ENCODE measurements at places on chromosomes 16 and 17.

- no peak for DNase-seq
Measured at GRCh38 chr16:31064882-31065461, 9.1 kb downstream of the ZNF668 start.

- no peak for DNase-seq
Measured at GRCh38 chr17:9729735-9730420, 61.5 kb downstream of the DHRS7C start.

GRCh38 chr17:46984892-46985291 is 5.8 kb upstream of the RPRML start:
- DNase-seq: no peak

DNA sequence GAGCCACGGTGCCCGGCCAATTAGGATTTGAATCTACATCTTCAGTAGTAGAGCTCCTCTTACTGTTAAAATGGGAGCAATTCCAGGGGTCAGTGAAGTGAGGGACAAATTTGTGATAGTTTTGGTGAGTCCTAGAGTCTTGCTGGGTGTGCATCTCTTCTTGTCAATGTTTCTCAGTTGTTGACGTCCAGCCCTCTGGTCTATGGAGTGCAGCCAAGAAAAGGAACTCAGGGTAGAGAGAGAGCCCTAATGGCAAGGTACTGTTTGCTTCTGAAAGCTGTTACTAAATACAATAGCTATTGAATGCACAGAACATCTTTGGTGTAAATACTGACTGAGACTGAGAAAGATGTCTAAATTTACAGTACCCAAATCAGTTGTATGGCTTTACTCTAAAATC is 282.5 kb upstream of the SALL1 start:
- DNase-seq: no peak

GRCh38 chr16:2165861-2166260 is 10.3 kb downstream of the TRAF7 start:
- DNase-seq: no peak

GRCh38 chr17:37818689-37819088 is 73.8 kb upstream of the HNF1B start:
- DNase-seq: no peak

DNA sequence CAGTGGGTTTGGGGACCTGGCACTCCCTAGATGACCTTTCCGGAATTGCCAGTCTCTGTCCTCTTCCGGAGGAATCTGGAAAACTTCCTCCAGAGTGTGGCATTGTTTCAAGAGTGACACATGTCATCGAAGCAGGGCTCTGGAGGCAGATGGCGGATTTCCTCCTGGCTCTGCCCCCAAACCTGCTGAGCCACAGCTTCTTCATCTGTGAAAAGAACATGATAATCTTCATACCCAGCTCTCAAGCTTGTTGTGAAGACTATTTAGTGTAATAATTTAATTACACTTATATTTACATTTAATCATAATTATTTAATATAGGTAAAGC is 19.7 kb upstream of the TEX2 start:
- no peak for DNase-seq

GRCh38 chr17:16507918-16508533 is 16.0 kb upstream of the LRRC75A start:
- no peak for DNase-seq
